ENCODE measurements at places on chromosomes 2 and 18. TPM values are rescaled to one million over a fixed set of nuclear protein-coding genes. Genes with fewer than 3 reads are reported as not detected.

DNA sequence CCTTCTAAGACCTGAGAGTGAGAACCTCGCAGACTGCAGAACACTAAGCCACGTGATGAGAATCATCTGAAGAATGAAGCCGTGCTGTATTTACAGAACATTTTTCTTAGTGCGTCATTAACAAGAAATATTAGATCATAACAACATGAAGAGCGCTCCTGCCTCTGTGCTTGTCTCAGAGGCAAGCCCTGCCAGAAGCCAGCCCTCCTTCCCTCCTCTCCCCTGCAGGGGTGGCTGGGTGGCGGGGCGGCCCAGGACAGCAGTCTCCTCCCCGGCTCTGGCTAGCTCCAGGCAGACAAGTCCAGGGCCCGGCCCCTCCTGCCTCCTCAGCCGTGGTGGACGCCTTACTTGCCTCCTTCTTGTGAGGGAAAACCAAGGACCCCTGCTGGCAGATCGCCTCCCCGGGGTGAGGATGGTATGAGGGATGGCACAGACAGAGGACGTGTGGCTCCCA lies 262.7 kb downstream of the TWIST2 start:
- no peak for DNase-seq

- DNase-seq: no peak
Measured at GRCh38 chr2:11833601-11834000, 87.2 kb downstream of the LPIN1 start.

GRCh38 chr2:204650611-204651010 lies 105.3 kb downstream of the PARD3B start:
- DNase-seq: no peak

The GKN1 gene
- not detected for total RNA-seq
